CD4-positive, alpha-beta T cell treated with Interleukin-4 for 1 hour (primary cell): ENCODE measurements at places on chromosomes 11 and 22.

DNA sequence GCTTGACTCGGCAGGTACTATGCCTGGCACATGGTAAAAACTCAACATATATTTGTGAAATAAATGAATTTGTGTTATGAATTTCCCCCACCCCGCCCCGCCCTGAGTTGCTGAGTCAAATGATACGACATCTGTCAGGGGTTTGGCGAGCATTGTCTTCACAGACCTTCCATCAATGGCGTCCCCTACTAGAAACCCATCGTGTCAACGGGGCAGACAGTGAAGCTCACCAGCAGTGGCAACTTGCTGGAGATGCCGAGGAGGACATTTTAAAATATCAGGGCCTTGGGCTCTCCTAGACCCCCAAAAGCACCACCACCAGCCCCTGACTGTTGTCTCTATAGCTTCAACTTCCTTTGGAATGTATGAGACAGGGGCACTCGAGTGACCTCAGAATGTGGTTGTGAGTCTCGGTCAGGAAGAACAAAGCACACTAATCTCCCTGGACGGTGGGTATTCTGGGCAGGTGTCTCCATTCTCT is 761 bp upstream of the NXF1 start:
- peak; percentile 48 for DNase-seq

GRCh38 chr11:112526699-112527416 is 266.2 kb upstream of the PLET1 start:
- no peak for DNase-seq

- no peak for DNase-seq
Observed at GRCh38 chr11:107043242-107044006, 25.1 kb upstream of the GUCY1A2 start.

DNA sequence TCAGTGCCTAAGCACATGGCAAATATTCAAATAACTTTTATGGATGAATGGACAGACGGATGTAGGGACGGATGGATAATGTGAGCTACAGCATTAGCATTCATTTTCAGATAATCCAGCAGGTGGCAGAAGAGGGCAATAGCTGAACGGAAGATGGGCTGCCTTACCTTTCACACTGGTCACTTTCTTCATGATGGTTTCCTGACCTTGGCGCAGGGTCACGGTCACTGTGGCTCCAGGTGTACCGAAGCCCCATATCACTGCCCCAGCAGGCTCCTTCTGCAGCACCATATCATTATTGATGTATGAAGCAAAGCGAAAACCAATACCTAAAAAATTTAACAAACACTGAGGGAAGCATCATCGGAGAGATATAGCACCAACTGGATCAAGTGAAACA is 4.3 kb downstream of the SIAE start:
- peak; percentile 44 for DNase-seq

DNA sequence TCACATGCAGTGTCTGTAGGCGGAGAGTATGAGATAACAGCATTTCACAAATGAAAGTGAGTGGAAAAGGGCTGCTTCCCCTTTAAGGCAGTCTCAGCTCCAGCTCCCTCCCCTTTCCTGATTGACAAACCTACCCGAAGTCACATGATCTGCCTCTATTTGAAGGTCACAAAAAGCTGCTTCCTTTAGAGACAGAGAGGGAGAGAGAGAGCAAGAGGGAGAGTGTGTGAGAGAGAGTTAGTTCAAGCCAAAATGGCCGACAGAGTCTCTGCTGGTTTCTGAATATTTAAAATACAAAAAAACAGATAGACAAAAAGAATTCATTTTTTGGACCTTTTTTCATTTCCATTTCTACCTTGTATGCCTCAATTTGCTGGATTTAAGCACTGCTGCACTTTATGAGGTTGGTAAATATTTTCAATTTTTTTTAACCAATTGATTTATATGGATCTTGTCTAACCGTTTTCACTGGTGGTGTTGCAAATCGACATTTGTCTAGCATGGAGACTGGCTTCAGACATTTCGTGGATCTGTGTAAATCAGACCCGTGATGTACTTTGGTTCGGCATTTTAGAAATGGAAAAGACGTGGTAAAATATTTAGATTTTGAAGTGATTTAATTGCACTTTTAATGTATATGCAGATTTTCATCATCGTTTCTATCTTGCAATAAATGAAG is at the start of gene TNRC6B:
TNRC6B (plus strand) TSS at position 188 of the 679 bp plus-strand sequence; CDS start at position 399, 211 bp downstream.
- DNase-seq, result peak; percentile 86

- no peak for DNase-seq
Observed at GRCh38 chr11:66035653-66036333, 9.5 kb upstream of the CATSPER1 start.

DNA sequence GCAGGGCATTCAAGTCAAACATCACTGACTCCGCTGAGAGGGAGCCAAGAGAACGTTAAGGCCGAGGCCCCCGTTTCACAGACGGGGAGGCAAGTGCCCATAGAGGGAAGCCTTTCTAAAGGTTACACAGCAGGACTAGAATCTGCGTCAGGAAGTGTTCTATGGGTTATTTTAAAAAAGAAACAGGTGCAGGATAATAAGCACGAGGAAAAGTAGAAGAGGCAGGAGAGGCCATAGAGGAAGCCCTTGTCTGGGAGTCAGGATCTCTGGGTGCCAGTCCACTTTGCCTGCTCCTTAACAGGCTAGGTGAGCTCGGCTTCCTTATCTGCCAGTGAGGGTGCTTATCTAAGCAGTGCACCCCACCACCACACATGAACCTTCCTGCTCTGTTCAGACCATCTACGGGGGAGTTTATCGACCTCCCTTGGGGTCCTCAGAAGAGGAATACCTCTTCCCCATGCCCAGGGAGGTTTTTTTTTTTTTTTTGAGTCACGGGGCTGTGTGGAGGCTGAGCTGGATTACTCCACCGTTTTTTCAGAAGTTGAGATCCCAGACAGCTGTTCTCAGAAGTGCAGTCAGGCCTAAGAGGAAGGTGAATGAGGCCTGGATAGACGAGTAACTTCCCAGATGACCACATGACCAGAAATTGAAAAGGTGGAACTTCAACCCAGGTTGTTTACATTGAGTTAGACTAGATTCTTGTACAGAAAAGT is 1.2 kb upstream of the FCHSD2 start:
- DNase-seq, result no peak

GRCh38 chr11:102914238-102915043 is 39.7 kb upstream of the MMP12 start:
- no peak for DNase-seq

DNA sequence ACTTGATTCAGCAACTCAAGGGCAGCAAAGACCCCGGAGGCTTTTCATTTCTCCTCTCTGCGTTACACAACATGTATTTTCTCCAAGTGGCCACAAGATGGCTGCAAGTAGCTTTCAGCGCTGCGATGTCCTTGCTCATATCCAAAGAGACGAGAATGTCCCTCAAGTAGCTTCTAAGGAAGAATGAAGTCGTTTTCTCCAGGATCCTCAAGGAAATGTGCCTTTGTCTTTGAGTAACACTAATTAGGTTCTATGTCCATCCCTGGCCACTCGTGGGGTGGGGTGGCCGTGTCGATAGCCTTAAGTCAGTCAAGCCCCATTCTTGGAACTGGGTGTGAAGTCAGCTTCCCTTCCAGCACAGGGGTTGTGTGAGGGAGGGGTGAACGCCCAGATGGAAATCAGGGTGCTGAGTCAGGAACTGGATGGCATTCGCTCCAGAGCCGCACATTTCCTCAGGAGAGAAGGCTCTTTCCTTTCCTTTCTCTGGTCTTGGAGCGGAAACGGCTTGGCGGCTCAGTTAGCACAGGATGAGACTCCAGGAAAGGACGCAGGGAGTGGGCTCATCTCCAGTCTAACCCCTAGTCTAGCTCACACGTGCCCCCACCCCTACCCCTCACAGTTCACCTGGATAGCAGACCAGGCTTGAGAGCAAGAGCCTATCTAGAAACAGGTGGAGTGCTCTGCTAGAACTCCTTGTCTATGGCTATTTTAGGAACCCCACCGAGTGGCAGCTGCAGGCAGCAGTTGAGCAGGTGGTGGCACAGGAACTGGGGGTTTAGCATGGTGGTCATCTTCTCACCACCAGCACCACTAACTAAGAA is 44.3 kb downstream of the NNMT start:
- peak; percentile 47 for DNase-seq

DNA sequence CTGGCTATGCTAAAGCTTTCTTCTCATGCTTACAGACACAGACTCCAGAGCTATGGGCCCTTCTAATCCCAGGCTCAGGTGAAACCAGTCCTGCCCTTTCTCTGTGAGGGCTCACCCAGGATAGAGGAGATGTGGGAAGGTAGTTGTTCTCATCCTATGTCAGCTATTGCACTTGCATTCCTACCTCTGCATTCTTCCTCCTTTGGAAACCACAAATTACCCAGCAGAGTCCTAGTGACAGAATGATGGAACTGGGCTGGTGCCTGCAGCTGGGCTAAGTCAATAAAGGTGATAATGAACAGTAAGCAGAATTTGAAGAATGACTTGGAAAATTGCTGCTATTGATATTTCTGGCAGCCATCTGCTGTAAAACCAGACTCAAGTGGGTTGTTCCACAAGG is 560.0 kb downstream of the TMEM135 start:
- no peak for DNase-seq

DNA sequence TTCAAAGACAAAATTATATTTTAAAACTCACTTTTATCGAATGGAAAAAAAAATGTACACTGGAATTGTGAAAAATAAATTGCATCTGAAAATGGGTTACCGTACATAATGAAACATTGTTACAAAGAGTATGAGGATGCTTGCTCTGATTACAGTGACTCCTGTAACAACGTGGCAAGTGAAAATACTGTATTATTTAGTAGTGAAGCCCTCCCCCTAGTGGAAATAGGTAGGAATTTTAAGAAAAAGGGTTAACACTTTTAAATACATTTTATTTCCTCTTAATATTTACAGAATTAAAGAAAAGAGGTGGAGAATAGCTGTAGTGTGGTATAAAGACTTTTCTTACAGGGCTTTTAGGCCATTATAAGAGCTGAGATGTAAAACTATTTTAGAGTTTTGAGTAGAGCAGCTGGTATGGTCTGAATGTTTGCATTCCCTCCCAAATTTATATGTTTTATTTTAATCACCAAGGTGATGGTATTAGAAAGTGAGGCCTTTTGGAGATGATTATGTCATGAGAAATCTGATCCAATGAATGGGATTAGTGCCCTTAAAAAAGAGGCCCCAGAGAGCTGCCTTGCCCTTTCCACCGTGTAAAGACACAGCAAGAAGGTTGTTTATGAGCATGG is 25.2 kb downstream of the FAM76B start:
- DNase-seq, result no peak

- no peak for DNase-seq
Observed at GRCh38 chr11:61526956-61527731, 18.6 kb downstream of the LRRC10B start.

GRCh38 chr11:63616953-63617352 is 2.7 kb upstream of the PLAAT3 start:
- no peak for DNase-seq

- no peak for DNase-seq
Observed at GRCh38 chr11:133269267-133269666, 263.0 kb downstream of the OPCML start.

GRCh38 chr22:40509401-40510134 is 127.0 kb downstream of the MRTFA start:
- peak; percentile 18 for DNase-seq

DNA sequence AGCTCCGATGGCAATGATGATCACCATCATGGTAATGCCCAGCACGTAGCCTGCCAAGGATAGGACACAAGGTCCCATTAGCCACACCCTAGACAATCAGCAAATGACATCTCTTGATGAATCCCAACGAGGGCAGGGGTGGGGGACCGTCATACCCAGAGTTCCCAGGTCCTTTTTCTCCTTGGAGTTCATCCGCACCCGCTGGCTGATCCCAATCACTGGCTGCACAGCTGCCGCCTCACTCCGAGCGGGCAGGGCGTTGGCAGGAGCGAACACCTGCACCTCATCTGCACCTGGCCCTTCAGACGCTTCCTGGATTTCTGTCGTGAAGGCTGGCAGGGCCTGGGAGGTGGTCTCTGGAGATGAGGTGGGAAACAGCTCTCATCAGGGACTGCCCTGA is 2.9 kb downstream of the PIK3IP1 start:
- DNase-seq, result no peak

GRCh38 chr11:130705670-130706421 is 210.4 kb downstream of the SNX19 start:
- no peak for DNase-seq

DNA sequence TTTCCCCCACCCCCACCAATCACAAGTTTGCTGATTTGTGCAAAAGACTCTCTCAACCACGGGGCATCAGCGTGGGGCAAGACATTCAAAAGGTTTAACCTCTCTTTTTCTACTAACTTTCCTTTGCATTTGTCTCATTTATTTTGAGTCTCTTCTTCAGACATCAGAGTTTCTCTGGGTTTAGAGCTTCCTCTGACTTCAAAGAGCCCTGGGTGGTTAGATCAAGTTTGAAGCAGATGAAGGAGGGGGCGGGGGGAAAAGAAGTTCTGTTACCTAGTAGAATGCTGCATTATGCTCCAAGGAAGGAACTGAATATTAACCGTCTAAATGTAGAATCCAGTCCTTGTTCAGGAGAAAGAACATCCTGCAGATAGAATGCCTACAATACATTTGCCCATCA is 24.5 kb downstream of the GAS2 start:
- peak; percentile 6 for DNase-seq
